ENCODE measurements at places on chromosomes 7 and 10.

DNA sequence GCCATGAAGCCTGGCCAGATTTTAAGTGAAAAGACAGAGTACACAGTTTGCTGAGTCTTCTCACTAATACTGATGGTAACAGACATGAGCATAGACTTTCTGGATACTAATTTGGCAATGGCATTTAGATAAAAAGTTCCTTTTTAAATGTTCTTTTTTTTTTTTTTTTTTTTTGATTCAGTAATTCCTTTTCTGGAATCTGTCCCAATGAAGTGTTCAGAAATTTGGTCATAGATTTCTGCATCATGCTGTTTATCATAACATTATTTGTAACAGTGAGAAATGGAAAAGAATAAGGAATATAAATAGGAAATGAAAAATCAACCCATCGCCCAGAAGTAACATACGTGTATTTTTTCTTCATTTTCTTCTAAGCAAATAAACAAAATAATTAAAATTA is 354.9 kb downstream of the CALN1 start:
- no peak for DNase-seq

DNA sequence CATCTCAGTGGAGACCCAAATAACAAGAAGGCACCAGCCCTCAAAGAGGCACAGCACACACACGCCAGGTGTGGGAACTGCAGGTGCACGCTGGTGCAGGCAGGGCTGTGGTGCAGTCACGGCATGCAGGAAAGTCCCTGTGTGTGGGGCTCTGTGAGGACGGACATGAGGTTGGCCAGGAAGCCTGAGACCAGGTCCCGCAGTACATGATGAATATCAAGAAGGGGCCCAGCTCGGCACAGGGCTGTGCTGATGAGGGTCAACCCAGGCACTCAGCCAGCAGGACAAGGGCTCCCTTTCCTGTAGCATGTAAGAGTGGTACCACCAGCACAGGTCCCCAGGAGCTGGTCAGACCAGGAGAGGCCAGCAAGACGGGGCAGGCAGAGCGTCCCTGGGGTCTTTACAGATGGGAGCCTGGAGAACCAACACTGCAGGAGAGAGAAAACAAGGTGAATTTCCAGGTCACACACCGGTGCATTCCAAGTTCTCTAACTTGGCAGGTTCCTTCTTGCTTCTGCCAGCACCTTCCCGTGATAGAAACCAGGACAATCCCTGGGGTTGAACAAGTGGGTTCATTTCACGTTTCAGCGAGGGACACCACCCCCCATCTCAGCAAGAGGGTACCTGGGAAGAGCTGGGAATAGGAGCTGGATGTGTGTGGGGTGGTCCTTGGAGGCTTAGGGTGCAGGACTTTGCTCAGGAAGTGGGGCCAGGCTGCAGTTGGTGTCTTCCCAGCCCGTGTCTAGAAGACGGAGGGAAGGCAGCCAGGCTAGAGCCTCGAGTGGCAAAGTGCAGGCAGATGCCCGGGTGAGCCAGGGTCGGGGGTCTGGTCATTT is 244.8 kb upstream of the TCERG1L start:
- DNase-seq, result no peak

- no peak for DNase-seq
Measured at GRCh38 chr10:43202224-43202656, 64.0 kb downstream of the CSGALNACT2 start.

- DNase-seq, result no peak
Measured at GRCh38 chr7:98483964-98484545, 83.2 kb upstream of the BAIAP2L1 start.

DNA sequence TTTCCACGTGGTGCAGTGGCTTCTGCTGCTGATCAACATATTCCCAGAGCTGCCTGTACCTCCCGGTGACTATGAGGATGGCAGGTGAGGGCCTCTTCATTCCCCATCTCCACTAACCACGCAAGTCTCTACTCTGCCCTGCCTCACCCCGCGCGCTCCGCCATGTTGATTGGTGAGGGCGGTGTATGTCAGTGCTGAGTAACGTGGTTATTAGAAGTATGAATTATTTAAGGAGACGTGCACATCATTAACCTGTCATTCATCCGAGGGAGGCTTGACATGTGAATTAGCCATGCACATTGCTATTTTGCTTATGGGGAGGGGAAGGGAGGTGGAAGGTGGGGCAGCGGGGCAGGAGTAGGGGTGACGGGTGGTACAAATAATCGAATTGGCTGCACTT is 138.6 kb downstream of the SORCS3 start:
- DNase-seq, result no peak

All from NCI-H2081 treated with DMSO at 0.1 percent for 48 hours (cell line).